ENCODE measurements at places on chromosomes 1 and 21. TPM values are rescaled to one million over a fixed set of nuclear protein-coding genes. Genes with fewer than 3 reads are reported as not detected.
A peak's percentile ranks its signal among the peaks of the same experiment; 100 is the strongest.

COQ8A gene
- total RNA-seq = 15.2 TPM

SHISAL2A gene
- 0.54 TPM for total RNA-seq

DMRTA2 gene
- 0.41 TPM for total RNA-seq

DNA sequence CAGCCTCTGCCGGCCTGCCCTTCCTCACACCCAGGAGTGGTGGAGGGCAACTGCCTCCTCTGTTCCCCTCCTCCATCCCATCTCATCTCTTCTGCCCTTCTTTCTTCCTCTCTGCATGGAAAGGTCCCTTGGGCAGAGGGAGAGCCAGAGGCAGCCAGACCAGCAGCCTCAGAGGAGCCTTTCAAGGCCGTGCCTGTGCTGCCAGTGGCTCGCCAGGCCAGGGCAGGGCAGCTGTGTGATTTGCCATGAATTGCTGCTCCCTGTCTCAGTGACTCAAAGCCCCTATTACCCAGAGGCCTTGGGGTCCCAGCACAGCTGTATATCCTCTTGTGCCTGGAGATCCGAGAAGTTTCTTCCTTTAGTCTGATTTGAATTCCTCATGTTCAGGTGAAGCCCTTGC is 21.9 kb downstream of the TMCC2 start:
- H3K27me3 ChIP-seq = no peaks in the 10 kb centered on the region
- DNase-seq = no peak
- H3K4me1 ChIP-seq = peaks cover 23% of the 10 kb centered on the region
- H3K27ac ChIP-seq = peak overlapping the region; percentile 86
- no peaks in the 10 kb centered on the region for H3K36me3 ChIP-seq

CXADR gene
- total RNA-seq = not detected

DNA sequence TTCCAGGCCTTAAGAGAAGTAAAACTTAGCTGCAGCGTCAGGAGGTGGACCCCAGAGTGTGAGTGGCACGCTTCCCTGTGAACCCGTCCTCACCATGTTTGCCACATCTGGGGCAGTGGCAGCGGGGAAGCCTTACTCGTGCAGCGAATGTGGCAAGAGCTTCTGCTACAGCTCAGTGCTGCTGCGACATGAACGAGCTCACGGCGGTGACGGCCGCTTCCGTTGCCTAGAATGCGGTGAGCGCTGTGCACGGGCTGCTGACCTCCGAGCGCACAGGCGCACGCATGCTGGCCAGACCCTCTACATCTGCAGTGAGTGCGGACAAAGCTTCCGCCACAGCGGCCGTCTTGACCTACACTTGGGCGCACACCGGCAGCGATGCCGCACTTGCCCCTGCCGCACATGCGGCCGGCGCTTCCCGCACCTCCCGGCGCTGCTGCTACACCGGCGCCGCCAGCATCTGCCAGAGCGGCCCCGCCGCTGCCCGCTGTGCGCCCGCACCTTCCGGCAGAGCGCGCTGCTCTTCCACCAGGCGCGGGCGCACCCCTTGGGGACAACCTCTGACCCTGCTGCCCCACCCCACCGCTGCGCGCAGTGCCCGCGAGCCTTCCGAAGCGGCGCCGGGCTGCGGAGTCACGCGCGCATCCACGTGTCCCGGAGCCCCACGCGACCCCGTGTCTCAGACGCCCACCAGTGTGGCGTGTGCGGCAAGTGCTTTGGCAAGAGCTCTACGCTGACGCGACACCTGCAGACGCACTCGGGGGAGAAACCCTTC is 9.3 kb downstream of the ZNF672 start:
- no peak for DNase-seq
- peaks cover 47% of the 10 kb centered on the region for H3K36me3 ChIP-seq
- no peaks in the 10 kb centered on the region for H3K27me3 ChIP-seq

GRCh38 chr1:22038036-22038435 is 14.5 kb upstream of the CDC42 start:
- no peak overlapping the region for H3K4me3 ChIP-seq
- H3K27me3 ChIP-seq = no peaks in the 10 kb centered on the region
- H3K27ac ChIP-seq = no peak overlapping the region

GRCh38 chr1:36831186-36831810 is 203.0 kb downstream of the GRIK3 start:
- no peak overlapping the region for H3K4me3 ChIP-seq
- no peaks in the 10 kb centered on the region for H3K4me1 ChIP-seq
- no peak overlapping the region for H3K27ac ChIP-seq
- no peak for DNase-seq
- H3K27me3 ChIP-seq = no peaks in the 10 kb centered on the region
- no peaks in the 10 kb centered on the region for H3K36me3 ChIP-seq

DNA sequence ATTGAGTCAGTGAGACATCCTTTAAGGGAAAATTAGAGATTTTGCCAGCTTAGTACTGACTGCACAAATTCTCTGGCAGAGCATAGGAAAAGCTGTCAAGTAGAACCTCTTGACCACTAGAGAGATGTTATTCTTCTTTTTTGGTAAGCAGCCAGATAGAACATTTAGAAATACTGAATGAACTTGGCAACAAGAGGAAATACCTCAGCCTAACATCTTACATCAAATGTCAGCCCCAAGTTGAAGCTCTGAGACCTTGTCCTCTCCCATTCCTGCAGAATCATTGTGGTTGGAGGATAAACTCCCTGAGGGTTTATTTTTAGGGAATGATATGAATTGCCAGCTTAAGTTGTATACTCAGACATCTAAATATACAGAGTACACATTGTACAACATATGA is 53.5 kb downstream of the MIGA1 start:
- H3K27ac ChIP-seq = peak overlapping the region; percentile 81
- peaks cover 54% of the 10 kb centered on the region for H3K4me1 ChIP-seq
- DNase-seq = no peak
- H3K27me3 ChIP-seq = no peaks in the 10 kb centered on the region
- H3K4me3 ChIP-seq = peak overlapping the region; percentile 49
- no peaks in the 10 kb centered on the region for H3K36me3 ChIP-seq

SLC16A1 gene
- total RNA-seq = 22.3 TPM

All from thoracic aorta (tissue), 2 donors.